ENCODE measurements at places on chromosomes 4 and X.

GRCh38 chrX:40530509-40530908 is 50.3 kb upstream of the ATP6AP2 start:
- no peak for DNase-seq

DNA sequence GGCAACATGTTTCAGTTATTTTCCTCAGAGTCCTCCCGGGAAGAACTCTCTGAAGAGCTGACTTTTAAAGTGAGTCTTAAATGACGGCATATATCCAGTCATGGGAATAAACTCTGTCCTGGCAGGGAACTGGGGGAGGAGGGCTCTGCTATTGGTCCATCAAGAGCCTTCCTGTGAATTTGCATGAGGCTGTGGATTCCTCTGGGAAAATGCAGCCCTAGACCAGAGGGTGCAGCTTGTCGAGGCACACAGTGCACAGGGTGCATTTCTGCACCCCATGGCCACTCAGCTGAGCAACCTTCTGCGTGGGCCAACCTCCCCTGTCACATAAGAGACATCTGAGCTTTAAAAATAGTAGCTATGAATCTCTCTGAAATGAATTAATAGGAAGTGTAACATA is 360.0 kb downstream of the GALNTL6 start:
- no peak for DNase-seq

DNA sequence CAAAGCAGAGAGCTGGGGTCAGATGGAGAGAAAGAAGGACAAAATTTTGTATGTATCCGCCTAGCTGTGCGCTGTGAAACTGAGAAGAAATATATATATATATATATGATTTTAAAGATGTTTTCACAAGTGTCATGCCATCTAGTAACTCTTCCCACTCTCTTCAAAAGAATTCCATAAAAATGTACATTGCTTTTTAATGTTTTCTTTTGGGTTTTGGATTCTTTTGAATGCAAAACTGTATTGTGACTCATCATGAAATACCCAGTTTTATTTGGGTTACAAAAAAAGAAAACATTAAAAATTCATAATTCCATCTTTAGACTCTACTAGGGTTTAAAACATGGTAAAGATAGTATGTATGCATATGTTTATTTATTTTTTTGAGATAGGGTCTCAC is 34.3 kb upstream of the IGFBP7 start:
- DNase-seq: no peak

DNA sequence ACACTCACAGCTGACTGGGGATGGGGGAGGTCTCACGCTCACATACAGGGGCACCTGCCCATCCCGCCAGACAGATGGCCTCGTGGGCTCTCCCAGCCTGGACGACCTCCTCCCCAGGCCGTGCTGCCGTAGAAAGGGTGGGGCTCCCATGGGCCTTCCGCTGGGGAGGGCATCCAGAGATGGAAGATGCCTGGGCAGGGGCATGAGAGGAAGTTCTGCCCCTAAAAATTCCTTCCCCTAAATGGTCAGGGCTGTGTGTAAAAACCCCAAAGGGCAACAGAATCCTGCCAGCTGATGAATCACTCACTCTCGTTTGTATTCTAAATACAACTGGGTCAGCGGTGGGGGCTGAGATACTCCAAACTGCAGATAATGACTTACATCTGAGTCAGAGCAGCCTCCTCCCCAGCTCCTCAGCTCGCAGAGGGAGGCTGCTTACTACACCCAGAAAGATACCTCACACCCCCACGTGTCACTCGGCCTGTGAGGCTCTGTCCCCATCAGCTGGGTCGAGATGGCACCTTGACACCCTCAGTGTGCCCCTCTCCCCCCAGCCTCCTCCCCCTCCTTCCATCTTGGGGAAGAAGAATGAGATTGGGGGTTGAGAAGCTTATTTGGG is 10.1 kb downstream of the WDR1 start:
- DNase-seq: peak; percentile 71

- no peak for DNase-seq
These were observed 10.7 kb downstream of the KLHL8 start for GRCh38 chr4:87209696-87210095.

DNA sequence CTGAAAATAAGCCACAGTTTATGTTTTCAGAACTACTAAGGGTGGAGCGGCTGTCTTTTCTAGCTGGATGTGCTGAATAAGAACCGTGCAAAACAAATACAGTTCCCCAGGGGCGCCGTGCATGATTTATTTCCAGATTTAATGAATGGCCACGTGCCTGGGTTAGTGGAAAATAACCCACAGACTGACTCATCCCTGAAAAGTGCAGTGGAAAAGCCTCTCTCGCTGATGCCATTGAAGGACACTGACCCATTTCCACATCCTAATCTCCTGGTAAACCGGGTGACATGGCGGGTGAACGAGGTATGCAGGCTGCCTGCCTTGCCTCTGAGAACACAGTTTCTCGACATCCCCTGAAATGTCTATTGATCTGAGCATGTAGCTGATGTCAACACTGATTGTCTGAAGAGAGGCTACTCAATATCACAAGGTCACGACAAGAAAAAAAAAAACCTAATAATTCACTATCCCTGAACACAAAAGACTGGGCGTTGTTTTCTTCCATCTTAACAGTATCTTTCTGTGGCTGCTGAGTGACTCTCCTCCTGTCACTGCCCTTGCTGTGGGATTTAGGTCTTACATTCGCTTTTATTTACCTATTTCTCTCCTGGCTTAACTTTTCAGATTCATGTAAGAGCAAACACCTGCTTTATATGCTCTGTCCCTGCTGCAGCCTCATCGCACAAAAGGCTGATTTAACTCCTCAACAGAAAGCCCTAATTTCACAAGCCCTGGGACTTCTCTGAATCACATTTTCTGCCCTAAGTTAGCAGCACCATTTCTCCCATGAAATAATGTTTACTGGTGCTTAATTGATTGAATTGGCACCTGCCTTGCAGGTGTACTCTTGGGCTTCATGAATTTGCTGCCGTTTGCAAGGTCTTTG is 76.9 kb upstream of the SCOC start:
- no peak for DNase-seq

GRCh38 chr4:73520821-73521220 is 39.3 kb downstream of the AFM start:
- no peak for DNase-seq

GRCh38 chr4:177450426-177451107 is 8.3 kb upstream of the AGA start:
- no peak for DNase-seq

- no peak for DNase-seq
These were observed 467.6 kb upstream of the CNKSR2 start for GRCh38 chrX:20906571-20906970.
